ENCODE measurements at places on chromosomes 3 and 15.

- no peak for DNase-seq
Measured at GRCh38 chr3:148381051-148381450, 316.7 kb upstream of the AGTR1 start.

DNA sequence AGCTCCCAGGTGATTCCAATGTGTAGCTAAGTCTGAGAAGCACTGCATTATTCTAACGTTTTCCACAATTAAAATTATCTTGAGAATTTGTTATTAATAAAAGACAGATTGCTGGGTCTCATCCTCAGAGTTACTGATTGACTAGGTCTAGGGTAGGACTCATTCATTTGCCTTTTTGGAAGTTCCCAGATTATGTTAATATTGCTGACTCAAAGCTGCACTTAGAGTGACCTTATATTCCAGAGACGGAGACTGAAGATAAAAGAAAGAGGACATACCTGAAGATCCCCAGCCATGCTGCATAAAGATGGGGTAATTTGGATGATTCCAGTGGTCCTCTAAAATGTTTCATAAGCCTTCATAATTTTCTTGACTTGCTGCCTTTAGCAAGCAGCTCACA is 81.8 kb downstream of the PLSCR2 start:
- DNase-seq, result no peak

- DNase-seq, result no peak
Measured at GRCh38 chr3:28173836-28174235, 67.6 kb upstream of the CMC1 start.

DNA sequence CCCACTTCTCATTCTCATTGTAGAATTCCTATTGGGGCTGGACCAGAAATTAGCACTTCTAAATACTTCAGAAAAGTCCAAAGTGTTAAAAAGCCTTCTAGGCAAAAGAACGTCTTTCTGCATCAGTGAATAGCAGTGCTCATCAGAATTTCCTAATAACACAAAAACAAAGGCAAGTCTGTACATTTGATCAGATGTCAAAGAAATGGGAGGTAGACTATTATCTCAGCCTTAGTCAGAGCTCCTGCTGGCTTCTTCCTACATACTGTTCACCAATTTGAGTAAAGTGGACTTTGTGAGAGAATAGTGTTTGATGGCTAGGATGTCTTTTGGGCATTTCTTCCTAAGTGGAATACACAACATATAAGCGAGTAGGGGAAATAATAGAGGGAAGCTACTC is 48.7 kb downstream of the FOXB1 start:
- no peak for DNase-seq

- no peak for DNase-seq
Measured at GRCh38 chr15:48406266-48406891, 75.2 kb downstream of the DUT start.

DNA sequence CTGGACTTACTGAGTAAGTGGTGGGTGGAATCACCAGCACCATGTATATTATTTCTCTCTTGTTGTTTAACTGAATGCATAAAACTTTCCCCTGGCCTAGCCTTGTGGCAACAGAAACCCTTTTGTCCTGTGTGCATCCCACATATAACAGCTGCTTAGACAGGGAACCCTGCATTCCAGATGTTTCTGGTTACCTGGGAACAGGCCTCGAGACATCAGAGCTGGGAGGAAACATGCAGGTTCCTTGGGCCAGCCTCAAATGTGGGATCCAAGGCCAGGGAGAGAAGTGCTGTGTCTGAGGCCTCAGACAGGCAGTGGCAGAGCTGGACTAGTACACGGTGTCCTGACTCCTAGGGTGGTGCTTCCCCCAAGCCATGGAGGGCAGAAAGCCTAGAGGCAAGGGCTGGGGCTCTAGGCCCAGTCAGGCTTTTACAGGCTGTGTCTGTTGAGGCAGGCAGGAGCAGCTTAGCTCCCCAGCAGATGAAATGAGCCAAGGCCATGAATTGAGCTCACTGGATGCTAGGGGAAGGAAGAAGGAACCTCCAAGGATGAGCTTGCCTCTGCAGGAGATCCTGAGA is 57.7 kb downstream of the ITGA11 start:
- DNase-seq, result no peak

GRCh38 chr3:62027241-62027640 is 346.1 kb downstream of the FEZF2 start:
- no peak for DNase-seq

DNA sequence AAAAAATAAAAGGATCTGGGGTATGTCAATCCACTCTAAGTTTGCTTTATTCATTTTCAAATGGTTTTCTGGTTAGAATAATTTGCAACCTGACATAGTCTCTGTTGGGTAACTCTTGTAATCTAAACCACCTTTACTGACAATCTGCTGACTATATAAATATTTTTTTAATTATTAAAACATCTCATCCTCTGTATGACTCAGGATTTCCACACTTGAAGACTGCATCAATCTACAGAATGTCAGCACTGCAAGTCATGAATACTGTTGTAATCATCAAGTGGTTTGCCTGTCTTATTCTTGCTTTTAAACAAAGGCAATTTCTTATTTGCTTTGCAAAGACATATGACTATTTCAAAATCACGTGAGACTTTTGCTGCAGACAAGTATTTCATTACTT is 42.1 kb downstream of the VGLL3 start:
- no peak for DNase-seq

- DNase-seq, result no peak
Measured at GRCh38 chr15:82944056-82944455, 8.5 kb downstream of the HOMER2 start.

DNA sequence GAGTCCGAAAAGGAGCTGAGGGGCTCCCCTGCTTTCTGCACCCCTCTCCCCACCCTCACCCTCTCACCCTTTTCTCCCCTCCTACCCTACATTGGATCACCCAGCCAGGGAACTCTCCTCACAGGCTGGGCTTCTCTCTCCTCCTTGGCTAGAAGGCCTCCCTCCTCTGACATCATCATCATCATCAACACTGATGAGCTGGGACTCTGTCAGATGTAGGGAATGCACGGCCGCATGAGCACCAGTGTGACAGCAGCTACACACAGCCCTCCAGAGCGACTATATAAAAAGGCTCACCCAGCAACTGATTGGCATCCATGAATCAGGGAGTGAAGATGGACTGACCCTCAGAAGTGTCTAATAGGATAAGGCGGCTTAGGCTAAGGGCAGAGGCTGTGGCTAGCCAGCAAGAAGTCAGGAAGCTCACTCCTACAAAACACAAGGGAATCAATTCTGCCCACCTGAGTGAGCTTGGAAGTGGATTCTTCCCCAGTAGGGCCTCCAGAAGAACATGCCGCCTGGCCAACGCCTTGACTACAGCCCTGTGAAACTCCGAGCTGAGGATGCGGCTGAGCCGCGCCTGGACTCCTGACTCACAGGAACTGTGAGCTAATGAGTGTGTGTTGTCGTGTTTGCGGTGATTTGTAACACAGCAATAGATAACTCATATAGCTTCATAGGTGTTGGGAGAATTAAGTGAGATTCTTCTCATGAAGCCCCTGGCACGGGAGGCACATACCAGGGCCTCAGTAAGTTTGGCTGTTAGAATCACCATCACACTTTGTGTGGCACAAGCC is 147.6 kb downstream of the FAM43A start:
- DNase-seq, result no peak

DNA sequence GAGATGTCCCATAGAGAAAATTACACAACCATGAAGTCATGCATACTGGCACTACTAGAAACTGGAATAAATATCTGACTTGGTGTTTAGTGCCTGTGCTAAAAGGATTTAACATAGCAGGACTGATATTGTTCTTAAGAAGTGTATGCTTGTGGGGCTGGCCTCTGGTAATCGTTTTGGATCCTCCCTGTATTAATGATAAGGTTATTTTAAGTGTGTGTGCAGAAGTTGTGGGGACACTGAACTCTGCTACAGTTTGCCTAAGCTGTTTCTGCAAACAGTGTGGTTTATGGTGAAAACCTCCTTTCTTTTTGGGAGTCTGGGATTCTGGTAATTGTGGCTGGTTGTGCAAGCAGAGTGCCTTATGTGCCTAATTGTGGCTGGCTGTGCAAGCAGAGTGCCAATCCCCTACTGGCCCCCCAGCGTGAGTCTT is 120.8 kb downstream of the CLASP2 start:
- no peak for DNase-seq

DNA sequence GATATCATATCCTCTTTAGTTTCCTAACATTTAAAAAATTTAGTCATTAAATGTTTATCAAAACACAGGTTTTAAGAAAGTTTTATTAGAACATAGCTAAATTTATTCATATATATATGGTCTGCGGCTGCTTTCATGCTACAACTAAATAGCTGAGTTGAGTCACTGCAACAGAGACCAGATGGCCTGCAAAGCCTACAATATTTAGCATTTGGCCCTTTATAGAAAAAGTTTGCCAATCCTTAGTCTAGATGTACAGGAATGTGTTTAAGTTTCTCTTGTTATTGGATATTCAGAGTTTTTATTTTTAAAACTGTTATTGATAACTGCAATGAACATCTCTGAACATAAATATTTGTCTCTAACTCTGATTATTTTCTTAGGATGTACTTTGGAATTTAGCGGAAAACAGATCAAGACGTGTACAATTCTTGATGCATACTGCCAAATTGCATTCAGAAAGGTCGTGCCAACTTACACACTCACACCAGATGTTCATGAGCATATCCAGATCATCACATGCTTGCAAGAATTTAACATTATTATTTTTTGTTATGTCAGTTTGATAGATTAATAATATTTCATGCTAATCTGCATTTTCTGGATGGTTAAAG is 157.9 kb downstream of the STAC start:
- DNase-seq, result no peak

DNA sequence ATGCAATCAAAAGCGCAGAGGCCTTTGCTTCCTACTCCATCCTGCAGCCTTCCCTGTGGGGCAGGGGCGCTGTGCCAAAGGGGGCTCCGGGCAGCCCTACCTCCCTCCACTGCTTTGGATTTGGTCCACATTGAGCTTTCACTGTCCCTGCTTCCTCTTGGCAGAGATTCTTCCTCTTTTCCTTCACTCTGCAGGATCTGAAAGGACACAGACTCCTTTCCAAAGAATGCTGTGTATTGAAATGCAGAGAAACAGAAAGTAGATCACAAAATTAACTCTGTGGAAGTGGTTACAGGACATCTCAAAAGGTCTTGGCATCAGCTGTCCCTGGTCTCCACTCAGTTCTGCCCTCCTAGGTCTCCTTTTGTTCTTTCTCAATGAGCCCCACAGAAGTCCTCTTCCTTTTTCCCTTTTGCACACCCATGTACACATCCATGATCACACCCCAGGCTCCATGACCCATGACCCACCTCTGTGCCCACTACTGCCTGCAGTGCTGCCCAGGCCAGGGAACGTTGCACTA is 64.1 kb downstream of the CCR1 start:
- DNase-seq, result no peak

DNA sequence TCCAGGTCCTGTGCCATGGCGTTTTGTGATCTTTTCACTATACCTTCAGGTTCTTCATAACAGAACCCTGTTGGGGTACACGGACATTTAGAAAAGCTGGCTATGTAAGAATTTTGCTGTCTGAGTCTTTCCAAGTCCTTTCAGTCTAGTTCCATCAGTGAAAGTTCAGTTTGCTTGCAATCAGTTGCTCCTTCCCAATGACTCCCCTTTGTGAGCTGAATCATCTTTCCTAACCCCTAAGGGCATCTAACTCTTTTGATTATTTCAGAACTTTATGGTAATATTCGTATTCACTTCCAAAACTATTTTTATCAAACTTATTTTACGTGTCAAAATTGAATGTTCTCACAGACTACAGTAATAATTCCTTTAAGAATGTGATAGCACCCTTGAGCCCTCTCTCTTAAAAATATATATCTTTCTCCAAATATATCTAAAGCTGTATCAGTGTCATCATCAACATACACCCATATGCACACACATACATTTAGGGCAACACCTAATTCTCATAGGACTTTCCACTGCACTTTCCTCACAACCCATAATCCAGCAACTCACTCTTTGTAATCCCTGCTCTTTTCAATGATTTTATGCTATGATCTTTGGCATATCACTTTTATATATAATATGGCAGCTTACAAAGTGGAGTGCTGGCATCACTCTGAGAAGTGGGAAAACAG is 263.7 kb downstream of the GBE1 start:
- no peak for DNase-seq

- DNase-seq, result no peak
Measured at GRCh38 chr3:144270100-144270499, 298.5 kb downstream of the DIPK2A start.

GRCh38 chr3:188082450-188082849 is 71.5 kb upstream of the LPP start:
- no peak for DNase-seq

DNA sequence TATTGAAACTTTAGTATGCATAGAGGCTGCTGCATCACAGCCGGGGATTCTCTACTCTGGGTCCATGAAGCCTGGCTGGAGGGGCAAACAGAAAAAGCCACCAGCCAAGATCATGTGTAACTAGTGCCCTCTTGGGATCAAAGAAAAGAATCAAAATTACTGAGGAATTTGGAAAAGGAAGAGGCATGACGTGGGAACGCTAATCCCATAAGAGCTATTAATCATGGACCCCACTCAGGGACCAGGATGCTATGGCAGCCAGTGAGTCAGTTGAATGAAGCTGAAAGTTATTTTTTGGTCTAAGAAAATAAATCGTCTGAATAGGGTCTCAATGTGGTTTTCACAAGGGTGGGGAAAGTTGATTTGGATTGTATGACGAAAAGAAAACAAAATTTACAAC is 1165.1 kb downstream of the ROBO2 start:
- DNase-seq, result no peak

GRCh38 chr3:121885386-121885785 is 8.8 kb upstream of the SLC15A2 start:
- no peak for DNase-seq
